NCI-H1105 (cell line): ENCODE measurements at places on chromosomes 12 and 14.

DNA sequence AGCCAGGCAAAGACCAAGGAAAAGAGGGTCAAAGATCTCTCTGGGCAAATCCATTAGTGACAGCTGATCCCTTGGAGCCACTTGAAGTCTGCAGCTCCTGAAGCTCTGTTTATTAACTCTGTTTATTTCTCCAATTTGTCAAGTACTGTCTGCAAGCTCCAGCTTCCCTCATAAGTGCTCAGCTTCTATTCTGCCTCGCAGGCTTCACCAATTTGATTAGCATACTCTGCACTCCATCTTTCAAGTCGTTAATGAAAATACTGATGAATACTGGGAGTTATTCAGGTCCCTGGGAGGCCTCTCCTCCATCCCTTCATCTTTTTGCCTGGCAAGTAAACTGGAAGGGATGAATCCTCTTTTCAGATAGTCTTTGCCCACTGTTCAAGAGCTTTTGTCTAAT is 54.3 kb downstream of the TTC9 start:
- DNase-seq, result no peak

GRCh38 chr12:53594897-53595615 is 31.1 kb downstream of the ATF7 start:
- no peak for DNase-seq

- DNase-seq, result no peak
Measured at GRCh38 chr12:41966001-41966400, 178.7 kb downstream of the GXYLT1 start.

GRCh38 chr12:123897221-123897620 is 75.4 kb downstream of the CCDC92 start:
- no peak for DNase-seq
